ENCODE measurements at places on chromosomes 7 and 10. TPM values are rescaled to one million over a fixed set of nuclear protein-coding genes. Genes with fewer than 3 reads are reported as not detected.

- DNase-seq: peak; percentile 39
These were observed 30.0 kb downstream of the STK17A start for GRCh38 chr7:43612599-43613589.

- no peak for DNase-seq
These were observed 174.0 kb downstream of the CELF2 start for GRCh38 chr10:11191678-11192077.

DNA sequence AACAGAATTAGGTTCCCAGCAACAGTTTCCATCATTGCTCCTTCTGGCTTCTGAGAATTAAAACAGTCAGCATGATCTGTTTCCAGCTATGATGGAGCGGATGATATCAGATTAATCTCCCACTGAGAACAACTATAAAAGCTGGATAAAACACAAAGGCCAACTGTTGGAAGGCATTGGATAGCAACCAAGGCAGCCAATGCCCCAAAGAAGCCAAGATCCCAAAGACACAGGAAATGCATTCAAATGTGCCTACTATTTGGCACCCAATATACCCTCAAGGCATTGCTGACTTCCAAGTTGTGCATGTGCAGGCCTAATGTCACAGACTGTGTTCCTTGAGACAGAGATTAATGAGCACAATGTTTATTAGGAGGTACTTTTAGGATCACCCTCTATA is 259.3 kb downstream of the ARHGAP12 start:
- no peak for DNase-seq

DNA sequence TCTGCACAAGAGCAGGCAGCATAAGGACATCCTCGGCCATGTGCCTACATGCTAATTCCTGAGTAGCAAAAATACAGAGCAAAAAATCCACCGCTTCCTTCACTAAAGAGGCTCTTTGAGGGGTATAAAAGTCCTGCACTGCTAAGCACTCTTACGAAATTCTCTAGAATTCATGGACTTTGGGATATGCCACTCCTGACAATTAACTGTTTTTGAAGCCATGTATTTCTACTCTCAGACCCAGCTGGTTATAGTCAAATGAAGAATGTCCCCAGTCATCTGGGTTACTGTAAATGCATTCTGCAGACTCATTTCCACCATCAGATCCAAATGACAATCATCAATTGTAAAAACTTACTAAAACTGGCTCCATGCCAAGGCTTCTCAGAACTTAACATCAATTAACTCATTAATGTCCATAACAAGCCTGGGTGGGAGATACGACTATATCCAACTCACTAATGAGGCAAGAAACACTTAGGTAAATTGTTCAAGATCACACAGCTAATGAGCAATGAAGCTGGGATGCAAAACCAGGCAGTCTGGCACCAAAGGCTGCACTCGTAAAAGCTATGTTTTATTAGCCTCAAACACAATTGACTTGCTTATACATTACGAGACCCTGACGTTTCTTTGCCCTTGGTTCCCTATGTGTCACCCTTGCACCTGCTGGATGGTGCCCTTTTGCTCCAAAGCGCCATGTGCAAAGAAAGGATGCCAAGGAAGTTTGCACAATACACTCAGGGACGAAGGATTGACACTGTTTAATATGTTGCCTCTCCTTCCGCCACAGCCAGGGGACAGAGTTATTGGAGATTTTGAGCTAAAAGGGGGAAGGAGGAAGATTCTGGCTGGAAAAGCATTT is 250.4 kb downstream of the ELMO1 start:
- no peak for DNase-seq

GRCh38 chr10:129136951-129137350 is 330.1 kb upstream of the MGMT start:
- DNase-seq: no peak

DNA sequence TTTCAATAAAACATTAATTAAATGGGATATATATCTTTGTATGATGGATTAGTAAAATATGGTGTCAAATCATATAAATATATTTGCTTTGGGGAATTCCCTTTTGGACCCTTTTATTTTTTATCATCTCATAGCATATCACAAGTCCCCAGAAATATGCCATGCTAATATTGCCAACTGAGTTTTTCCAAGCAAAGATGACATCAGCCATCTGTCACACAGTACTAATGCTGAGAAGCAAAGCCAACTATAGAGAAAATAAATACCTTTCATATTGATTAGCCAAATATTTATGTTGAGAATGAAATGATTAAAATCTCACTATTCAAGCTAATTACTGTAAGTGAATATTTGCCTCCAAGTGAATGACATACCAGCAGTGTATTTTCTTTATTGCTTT is 575.3 kb downstream of the ETV1 start:
- DNase-seq: no peak

- no peak for DNase-seq
These were observed 150.4 kb downstream of the DGKI start for GRCh38 chr7:137696376-137696775.

DNA sequence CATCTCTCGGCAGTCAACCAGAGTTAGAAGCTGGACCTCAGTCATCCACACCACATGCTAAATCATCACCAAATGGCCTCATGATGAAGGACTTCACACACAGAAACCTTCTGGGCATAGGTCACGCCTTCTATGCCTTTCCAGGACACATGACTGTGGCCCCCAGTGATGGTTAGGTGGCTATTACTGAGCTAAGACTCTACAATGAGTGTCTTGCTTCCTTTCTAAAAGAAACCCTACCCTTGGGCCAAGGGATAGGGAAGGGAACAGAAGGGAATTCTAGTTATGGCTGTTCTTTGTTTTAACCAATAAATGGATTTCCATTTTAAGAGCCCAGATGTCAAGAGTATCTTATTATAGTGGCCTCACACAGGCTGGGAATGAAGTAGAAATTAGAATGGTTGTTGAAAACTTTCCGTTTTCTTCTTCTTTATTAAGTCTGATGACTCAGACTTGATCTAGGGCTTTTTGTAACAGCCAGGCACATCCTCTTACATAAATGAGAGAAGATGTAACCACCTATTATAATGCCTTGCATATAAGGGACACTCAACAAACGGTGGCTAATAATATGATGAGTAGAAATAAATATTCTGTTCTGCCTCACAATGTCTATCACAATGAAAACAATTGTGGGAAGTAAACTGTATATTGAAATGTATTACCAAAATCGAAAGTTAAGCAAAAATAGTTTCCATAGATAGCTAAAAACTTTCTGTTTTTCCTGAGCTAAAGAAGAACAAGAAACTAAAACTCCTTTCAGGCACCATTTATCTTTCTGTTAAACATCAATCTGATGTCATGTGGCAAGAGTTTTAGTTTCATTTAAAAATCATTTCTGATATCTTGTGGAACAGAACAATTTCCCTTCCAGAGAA is 62.5 kb upstream of the TOMM7 start:
- no peak for DNase-seq

DNA sequence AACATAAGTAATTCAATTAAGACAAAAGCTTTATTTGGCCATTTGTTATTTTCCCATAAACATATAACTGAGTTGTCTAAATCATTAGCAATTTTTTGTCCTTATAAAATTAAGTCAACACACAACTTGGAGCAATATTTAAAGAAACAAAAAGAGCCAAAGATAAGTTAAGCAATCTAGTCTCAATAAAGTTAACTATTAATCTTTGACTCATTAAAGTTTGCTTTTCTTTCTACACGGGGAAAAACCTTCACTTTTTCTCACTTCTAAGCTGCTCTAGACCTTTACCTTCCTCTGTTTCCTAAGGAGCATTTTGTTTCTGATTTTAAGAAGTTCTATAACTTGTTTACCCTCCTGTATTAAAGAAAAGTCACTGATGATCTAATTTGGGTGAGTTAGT is 867.1 kb upstream of the PHF14 start:
- DNase-seq: no peak

- DNase-seq: no peak
These were observed 139.0 kb downstream of the ZMIZ1 start for GRCh38 chr10:79207726-79208125.

DNA sequence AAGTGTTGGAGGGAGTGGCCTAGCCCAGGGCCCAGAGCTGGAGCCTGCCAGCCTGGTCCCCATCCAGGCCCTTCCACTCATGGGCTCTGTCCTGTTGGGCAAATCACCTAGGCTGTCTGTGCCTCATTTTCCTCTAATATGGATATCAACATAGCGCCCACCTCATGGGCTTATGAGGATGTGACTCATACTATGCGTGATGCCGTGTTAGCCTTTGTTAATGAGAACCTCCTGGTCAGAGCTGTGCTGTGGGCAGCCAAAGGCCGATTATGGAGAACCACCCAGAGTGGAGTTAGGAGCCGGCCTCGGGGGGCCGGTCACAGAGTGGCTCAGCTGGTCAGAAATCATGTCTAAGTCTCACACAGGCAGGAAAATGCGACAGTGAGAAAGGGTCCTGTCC is 306.4 kb downstream of the PAXIP1 start:
- DNase-seq: no peak

DNA sequence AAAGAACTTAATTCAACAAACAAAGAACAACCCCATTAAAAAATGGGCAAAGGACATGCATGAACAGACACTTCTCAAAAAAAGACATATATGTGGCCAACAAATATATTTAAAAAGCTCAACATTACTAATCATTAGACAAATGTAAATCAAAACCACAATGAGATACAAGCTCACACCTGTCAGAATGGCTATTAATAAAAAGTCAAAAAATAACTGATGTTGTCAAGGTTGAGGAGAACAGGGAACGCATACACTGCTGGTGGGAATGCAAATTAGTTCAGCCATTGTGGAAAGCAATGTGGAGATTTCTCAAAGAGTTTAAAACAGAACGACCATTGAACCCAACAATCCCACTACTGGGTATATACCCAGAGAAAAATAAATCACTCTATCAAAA is 19.1 kb downstream of the ZFAND4 start:
- no peak for DNase-seq

GRCh38 chr10:17344206-17344605 is 110.2 kb downstream of the ST8SIA6 start:
- no peak for DNase-seq

GRCh38 chr10:35924759-35925158 is 282.7 kb upstream of the FZD8 start:
- DNase-seq: no peak

- DNase-seq: no peak
These were observed 23.6 kb upstream of the PPIA start for GRCh38 chr7:44772867-44773266.

The HMX2 gene
- total RNA-seq: 1.1 TPM

The ZNF485 gene
- total RNA-seq: 4.6 TPM

The ELN gene
- not detected for total RNA-seq

The HOXA3 gene
- not detected for total RNA-seq

The SH2D4B gene
- 0.46 TPM for total RNA-seq

The CFAP69 gene
- total RNA-seq: 1.1 TPM

The GRID1 gene
- not detected for total RNA-seq

The ITGA8 gene
- not detected for total RNA-seq

The PRSS37 gene
- total RNA-seq: not detected
